ENCODE measurements at places on chromosomes 1 and 21. TPM values are rescaled to one million over a fixed set of nuclear protein-coding genes. Genes with fewer than 3 reads are reported as not detected.

DNA sequence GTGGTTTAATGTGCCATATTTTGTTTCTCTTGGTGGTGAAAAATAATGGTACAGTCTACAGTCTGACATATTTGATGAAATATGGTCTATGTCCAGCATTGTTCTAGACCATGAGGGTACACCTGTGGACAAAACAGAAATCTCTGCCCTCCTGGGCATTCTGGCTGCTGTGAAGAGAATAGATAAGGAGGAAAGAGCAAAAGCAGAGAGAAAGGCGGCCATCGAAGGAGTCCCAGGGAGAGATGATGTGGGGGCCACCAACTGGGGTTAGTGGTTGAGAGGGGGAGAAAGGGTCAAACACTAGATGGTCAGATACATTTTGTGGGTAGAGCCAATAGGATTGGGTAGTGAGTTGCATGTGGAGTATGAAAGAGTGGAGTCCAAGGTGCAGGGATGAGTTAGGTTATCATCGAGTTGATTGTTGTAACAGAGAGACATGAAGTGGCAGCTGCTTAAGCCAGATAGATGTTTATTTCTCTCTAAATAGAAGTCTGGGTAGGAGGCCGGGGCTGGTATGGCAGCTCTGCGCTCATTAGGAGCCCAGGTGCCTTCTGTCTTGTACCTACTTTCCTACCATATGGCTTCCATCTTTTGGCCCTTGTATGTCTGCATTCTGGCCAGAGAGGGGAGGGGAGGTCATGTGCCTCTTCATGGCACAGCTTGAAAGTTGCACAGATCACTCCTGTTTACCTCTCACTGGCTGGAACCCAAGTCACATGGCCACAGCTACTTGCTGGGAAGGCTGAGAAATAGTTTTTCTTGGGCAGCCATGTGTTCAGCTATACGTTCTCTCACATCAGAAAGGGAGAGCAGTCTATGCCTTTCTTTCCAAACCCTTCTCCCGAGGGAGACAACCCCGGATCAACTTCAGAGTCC, 13.0 kb downstream of the UBE4B start:
- DNase-seq, result no peak

DNA sequence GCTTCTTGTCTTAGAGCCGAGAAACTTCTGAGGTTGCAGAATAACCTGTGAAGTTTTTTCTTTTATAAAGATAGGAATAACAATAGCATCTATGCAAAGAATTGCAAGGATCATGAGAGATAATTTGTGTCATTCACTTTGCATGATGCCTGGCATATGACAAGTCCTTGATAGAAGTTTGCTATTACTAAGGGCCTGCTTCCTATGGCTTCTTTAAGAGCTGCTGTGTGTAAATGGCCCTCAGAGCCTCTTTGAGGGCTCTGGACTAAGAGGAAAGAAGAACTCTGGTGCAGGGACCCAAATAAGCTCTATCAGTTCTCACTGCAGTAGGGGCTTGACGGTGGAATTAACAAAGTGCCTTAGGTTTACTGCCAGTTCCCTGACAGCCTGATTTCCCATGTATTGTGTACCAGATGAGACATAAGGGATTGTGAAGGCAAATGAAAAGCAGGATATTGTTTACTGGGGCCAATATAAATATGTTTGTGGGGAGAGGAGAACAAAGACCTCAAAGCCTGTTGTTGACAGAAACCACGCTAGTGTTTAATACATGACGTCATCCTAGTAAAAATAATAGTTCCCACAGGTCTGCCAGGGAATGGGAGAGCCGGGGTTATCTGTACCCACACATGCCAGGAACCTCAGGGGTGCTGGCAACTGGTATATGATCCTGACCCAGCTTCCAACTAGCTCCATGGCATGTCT, 131.2 kb upstream of the UBE2U start:
- no peak for DNase-seq

DNA sequence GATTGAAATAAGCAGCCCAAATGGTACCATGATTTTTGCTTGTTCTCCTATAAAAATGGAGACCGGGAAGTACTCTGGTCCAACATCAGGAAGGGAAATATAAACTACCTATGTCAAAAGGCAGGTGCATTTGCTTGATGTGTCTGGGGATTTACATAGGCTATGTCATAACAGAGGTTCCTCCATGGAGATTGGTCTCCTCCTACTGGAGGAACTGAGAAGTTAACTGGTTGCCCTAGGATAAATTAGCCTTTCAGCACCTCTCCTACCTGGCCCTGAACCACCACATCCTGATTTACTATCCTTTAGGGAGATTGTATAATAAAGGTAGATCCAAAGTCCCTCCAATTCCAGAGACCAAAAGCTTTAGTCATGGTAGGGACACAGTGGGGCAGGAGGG, 1109.3 kb upstream of the B3GALT2 start:
- DNase-seq, result peak; percentile 84

DNA sequence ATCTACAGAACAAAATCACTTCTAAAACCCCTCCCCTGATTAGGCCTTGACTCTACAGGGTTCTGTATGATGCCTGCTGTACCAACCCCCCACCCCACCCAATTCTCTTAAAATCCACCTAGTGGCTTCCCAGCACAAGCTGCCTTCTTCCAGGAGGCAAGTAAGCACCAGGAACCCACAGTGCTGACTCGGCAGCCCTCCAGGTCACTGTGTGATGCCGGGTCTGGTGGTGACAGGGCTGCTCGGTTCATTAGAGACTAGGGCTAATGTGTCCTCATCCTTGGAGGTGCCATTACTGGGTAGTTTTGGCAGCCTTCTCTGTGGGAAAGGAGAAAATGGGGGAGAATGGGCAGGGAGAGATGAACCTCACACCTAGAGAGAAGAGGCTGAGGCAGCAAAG, 363.5 kb downstream of the PTPRU start:
- DNase-seq, result no peak

The PLCH2 gene
- 77.1 TPM for total RNA-seq

The LIPI gene
- total RNA-seq, result not detected

The DDAH1 gene
- total RNA-seq, result 0.07 TPM

The SDHC gene
- 74.5 TPM for total RNA-seq

The PDPN gene
- not detected for total RNA-seq
